D721Med (cell line): ENCODE measurements at places on chromosomes 12 and 14.

GRCh38 chr14:22668417-22668816, 24.3 kb upstream of the OR6J1 start:
- no peak for DNase-seq

DNA sequence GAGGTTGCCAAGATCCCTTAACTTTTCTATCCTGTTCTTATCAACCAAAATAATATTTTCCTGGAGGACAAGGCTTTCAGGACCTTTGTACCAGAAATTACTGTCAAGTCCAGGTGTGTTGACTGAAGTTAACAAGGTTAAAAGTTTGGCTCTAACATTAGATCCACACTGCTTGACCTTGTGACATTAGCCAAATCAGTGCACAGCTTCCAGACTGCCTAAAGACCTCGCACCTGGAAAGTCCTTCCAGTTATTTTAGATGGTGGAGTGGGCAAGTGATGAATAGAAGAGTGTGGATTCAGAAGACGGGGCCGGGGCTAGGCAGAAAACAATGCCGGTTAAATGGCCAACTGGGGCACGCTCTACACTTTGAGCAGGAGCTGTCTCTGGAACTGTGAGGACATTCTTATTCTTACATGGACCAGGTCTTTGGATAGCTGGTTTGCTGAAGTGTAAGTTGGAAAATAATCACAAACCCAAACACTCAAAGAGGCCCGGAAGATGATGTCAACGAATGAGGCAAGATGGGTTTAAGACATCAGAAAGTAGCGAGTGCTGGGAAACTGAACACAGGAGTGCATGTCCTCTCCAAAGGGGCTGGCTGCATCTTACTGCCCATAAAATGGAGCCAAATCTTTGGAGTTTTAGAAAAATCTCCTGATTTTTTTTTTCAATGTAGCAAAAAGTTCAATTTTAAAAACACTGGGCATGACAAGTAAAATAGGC, 56.3 kb downstream of the NIN start:
- DNase-seq, result no peak

DNA sequence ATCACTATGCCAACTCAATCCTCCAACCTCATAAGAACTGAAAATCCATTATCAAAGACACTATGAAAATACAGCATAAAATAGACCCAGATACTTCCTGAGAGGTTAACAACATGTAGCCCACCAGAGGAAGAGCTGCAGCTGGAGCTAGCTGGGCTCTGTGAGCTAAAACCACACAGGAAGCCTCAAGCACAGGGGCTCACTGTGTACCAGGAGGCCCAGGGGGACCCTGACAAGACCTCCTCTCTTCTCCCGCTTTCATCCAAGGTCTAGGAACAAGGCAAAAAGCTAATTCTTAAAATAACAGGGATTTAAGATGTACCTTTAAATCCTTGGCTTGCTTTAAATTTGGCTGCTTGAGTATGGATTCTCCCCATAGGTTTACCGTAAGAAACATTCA, 53.6 kb downstream of the EIF2S3B start:
- DNase-seq, result no peak

GRCh38 chr12:64082116-64082515, 140.0 kb downstream of the KICS2 start:
- DNase-seq, result no peak

GRCh38 chr12:96906849-96907670, at the start of gene NEDD1:
TSS of gene NEDD1 (plus strand) at chr12:96907257. CDS start at chr12:96909760, 2,503 bp downstream.
- DNase-seq, result peak; percentile 58

- no peak for DNase-seq
These were observed 203.7 kb downstream of the ETV6 start for GRCh38 chr12:11853126-11853525.

GRCh38 chr12:124302807-124303578, 8.1 kb downstream of the RFLNA start:
- DNase-seq, result no peak

GRCh38 chr14:102394717-102395375, 32.1 kb downstream of the TECPR2 start:
- no peak for DNase-seq
